ENCODE measurements at places on chromosomes 4 and X. TPM values are rescaled to one million over a fixed set of nuclear protein-coding genes. Genes with fewer than 3 reads are reported as not detected.

DNA sequence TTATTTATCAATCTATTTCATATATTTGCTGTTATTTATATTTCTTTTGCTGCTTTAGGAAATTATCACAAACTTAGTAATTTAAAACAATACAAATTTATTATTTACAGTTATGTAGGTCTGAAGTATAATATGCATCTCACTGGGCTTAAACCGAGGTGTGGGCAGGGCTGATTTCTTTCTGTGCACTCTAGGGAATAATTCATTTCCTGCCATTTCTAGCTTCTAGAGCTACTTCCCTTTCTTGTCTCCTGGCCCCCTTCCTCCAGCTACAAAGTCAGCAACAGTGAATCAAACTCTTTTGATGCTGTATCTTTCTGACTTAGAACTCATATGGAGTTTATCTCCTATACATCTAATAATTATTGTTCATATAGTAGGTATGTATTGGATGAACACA is 303.5 kb upstream of the ARSJ start:
- DNase-seq: no peak

- no peak for DNase-seq
These were observed 62.4 kb downstream of the ANXA10 start for GRCh38 chr4:168154546-168155277.

GRCh38 chr4:118817178-118817930 is 18.6 kb downstream of the SEC24D start:
- no peak for DNase-seq

DNA sequence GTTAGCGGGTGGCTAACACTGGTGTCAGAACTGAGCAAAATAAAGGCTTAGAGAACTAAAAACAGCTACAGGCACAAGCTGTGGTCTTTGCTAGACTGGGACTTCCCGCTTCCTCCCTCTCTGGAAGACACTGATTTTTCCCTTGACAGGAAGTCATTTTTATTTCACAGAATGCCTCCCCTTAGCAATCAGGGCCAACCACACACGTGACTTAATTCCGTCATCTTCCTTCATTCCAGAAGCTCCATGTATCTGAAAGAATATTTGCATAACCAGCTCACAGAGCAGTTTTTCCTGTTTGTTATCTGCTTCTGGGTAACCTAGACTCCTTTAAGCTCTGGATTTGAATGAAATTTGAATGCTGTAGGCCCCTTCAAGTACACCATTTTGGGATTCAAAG is 327.5 kb upstream of the FRG1 start:
- no peak for DNase-seq

Gene SCARB2
- total RNA-seq: 98.4 TPM

Gene PCDH7
- 356 TPM for total RNA-seq

DNA sequence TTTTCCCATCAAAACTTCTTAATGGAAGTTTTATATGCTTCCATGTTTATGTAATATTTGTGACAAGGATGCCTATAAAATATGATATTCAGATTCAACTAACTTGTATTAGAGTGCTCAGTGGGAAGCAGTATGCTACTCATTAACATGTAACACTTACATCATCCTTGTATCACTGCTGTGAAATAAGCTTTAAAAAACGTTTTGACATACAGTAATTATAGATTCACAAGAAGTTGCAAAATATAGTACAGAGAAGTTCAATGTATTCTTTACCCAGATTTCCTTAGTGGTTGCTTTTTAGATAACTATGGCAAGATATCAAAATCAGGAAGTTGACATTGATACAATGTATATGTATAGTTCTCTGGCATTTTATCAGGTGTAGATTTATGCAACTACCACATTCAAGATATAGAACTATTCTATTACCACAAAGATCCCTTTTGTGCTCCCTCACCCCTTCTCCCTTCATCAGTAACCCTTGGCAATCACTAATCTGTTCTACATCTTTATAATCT is 56.3 kb downstream of the DTHD1 start:
- no peak for DNase-seq

DNA sequence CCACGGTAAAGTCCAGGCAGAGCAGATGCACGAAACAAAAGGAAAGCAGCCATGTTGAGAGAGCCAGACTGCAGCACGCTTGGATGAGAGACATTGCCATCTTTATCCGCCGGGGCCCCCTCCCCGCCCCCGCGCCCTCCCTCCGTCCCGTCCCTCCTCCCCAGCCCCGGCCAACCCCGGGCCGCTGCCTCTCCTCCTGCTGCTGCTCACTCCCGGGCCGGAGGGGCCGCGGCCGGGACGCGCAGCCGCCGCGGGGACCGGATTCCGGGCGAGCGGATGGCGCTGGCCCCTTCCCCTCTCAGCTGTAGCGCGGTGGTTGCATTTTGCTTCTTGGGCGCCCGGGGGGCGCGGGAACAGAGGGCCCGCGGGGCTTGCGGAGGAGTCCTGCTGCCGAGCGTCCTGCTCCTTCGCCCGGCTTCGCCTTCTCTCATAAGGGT is 542 bp downstream of the RNF150 start:
- DNase-seq: no peak

Gene GJB1
- 0.19 TPM for total RNA-seq

- no peak for DNase-seq
These were observed 2.0 kb downstream of the FGFBP1 start for GRCh38 chr4:15936495-15936894.

Gene SPARCL1
- 1,380 TPM for total RNA-seq

- no peak for DNase-seq
These were observed 127.0 kb downstream of the ASMT start for GRCh38 chrX:1741816-1742394.

GRCh38 chrX:17098516-17099247 is 152.2 kb downstream of the REPS2 start:
- no peak for DNase-seq

DNA sequence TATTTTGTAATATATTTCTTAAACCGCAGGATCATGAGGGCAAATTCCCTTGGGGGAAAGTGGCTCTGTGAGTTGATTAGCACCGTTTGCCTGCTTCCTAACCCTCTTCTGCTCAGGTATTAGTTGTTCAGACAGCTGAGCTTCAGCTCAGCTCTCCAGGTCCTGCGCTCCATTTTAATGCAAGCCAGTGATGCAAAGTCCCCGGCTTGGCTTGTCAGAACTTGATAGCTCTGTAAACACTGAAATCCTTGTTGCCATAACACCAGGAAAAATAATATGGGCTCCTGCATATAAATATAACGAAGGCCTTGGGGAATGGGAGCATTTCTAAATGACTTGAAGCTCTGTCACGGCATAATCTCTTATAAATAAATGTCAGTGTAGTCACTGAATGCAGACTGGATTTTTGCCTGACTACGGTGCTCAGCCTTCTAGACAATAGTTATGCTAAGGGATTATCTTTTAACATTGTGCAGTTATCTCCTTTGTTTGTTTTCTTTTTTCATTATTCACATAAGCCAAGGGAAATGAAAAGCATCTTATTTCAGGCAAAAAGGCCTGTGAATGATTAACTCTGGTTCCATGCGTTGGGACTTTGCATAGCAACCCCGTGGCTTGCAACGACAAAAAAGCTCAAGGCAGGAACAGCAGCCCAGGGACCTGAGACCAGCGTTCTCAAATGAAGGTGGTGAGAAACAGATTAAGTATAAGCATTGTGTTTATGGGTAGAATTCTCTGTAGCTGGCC is 253.2 kb downstream of the SPRY1 start:
- DNase-seq: no peak

Gene F8A1
- 4.1 TPM for total RNA-seq

Measured in esophagus muscularis mucosa (tissue), 4 donors.